AG20443 (cell line): ENCODE measurements at places on chromosomes 6 and 20.
A peak's percentile ranks its signal among the peaks of the same experiment; 100 is the strongest.

DNA sequence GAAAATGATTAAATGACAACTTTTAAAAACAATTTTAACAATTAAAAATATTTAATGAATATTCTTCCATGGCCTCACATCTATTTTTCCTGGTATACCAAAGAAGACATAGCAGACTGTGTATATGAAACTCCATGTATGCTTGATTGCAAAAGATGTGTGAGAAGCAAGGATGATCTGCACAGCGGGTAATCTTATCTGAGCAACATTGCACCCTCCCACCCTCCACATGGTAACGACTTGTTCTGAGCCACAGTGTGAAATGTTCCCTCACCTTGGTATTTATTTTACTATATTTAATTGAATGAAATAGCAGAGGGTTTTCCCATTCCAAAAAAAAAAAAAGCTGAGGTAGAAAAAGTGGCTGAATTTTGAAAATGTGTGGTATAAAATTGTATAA, 204.4 kb downstream of the SYNE1 start:
- DNase-seq = no peak

- DNase-seq = peak; percentile 10
Observed at GRCh38 chr6:46338131-46338530, 153.1 kb downstream of the RCAN2 start.

GRCh38 chr6:147201885-147202515, 2.2 kb upstream of the STXBP5 start:
- DNase-seq = no peak

- DNase-seq = no peak
Observed at GRCh38 chr6:111795558-111795957, 77.7 kb downstream of the FYN start.

DNA sequence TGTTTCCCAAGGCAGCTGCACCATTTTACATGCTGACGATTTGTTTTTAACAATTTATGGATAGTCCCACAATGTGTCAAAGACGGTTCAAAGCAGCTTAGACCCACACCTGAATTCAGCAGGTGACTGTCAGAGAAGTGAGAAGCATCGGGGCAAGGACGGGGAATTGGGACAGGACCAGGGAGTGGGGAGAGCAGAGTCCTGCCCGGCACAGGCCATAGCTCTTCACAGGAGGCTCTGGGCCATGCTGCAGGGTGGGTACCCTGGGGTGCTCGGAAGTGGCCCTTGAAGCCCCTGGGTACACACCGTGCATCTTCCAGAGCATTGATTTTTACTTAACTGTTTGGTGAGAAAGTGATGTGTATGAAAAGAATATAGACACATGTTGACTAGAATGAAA, 33.2 kb upstream of the PHACTR3 start:
- DNase-seq = no peak

DNA sequence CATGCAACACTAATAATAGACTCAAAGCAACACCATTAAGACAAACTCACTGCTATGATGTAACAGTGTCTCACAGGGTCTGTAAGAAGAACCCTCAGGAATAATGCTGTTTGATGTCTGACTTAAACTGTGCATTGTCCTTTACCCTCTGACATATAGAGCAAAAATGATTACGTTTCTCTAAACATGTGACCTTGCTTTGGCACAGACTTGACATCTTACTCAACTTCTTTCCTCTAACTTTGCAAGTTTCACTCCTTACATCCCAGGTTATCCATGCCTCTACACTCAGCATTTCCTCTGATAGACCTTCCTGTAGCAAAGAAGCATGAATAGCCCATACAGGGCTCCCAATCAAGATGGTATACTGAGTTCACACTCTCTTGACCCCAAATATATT, 252.7 kb downstream of the UST start:
- DNase-seq = no peak

DNA sequence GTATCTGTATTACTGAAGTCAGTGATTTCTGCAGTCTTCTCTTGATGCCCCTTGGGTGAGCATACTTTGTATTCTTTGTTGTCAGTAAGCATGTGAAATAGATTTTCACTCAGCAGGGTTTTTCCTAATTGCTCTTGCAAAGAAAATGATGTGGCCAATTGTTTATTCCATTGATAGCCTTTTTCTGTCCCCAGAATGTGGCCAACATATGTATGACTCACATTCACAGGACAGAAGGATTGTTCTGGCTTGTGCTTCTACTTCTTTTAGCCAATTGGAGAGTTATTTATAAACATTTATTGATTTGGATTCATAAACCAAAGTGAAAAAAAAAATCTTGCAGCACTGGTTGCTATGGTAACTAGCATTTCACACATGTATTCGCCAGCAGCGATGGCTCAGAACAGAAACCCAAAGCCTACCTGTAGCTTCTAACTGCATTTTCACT, 54.4 kb upstream of the RBM24 start:
- peak; percentile 30 for DNase-seq

DNA sequence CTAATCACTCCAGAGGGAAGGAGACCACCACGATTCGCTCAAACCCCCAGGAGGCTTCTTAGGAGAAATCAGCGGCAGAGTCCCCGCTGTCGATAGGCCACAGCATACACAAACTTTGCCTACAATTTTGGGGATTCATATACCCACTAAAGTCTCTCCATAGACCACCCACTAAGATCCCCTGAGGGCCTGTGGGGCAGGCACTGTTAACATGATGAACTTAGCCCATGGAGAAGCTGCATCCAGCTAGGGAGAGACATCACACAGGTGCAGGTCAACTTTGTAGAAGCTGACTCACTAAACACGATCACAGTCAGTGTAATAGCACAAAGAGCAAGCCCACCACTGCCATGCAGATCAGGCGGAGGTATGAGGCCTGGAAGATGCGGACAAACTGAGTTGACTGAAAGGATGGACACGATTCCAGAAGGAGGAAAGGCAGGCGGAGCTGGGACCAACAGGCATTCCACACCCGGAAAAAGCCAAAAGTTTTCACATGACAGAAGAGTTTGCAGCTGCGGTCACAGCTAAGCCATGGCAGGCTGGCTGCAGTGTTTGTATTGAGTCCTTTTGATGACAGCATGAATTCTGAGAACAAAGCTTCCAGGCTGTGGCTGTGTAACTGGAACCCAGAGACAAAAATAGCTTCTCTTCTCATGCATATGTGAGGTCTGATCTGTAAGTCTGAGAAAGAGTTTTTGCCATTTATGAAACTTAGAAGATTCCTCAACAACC, 75.7 kb upstream of the QKI start:
- DNase-seq = peak; percentile 68

DNA sequence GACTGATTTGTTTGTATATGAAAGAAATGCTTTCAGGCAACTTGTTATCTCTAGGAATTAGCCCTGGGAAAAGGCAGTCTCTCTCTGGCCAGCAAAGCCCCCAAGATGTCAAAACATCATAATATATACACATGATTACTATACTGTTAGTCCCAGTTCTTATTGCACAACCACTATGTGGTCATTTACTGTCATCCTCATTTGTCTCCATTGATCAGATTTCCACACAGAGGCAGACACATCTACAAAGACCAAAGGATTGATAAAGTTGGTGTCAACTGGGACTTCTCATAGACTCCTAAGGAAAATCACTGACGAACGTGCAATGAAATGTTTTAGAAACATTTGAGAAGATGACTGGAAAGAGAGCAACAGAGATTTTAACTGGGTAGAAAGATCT, 71.9 kb upstream of the POPDC3 start:
- no peak for DNase-seq

GRCh38 chr6:11364971-11365397, 132.5 kb upstream of the NEDD9 start:
- no peak for DNase-seq

DNA sequence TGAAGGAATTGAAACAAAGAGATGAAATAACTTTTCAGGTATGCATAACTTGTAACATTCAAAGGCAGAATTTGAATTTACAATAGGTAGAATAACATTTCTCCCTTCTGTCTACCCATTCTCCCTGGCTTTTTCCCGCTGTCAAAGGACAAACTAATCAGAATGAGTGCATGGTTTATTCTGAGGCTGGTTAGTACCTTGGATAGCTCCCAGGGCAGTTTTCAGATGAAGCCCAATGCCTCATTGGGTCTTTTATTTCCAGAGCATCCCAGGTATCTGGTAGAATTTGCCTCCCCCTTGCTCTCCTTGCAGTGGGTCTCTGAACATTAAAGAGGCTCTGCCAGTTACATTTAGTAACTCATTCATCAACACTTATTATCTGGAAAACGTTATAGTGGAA, 665.5 kb downstream of the BCKDHB start:
- peak; percentile 19 for DNase-seq

DNA sequence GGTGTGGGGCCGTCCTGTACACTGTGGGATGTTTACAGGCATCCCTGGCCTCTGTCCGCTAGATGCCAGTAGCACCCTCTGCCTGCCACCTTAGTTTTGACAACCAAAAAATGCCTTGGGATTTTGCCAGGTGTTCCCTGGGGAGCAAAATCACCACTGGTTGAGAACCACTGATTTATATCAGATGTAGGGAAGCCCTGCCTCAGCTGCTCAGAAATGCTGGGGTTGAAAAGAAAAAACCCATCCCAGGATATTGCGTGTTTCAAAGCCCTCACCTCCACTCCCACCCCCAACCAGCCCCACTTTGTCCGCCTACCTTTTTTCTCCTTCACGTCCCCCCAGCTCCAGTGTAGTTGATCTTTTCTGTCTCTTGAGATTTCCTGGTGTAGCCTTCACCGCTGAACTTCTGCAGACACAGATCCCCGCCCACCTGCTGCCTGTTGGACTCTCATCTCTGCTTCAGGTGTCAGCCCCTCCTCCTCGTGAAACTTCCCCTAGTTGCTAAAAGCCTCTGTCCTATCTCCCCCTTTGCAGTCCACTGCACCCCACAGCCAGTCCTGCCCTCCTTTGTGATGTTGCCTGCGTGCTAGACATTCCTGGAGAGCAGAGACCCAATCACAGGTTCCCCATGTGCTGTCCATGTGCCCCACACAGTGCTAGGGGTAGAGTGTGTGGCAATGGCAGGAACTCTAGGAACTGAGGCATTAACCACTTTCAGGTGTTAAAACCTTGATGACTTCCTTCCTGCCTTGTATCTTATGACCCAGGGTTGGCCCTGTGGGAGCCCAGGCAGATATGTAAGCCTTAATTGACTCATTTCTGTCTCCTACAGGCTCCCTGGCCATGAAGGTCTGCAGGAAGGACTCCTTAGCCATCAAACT, 98.9 kb downstream of the TBC1D7 start:
- DNase-seq = no peak

DNA sequence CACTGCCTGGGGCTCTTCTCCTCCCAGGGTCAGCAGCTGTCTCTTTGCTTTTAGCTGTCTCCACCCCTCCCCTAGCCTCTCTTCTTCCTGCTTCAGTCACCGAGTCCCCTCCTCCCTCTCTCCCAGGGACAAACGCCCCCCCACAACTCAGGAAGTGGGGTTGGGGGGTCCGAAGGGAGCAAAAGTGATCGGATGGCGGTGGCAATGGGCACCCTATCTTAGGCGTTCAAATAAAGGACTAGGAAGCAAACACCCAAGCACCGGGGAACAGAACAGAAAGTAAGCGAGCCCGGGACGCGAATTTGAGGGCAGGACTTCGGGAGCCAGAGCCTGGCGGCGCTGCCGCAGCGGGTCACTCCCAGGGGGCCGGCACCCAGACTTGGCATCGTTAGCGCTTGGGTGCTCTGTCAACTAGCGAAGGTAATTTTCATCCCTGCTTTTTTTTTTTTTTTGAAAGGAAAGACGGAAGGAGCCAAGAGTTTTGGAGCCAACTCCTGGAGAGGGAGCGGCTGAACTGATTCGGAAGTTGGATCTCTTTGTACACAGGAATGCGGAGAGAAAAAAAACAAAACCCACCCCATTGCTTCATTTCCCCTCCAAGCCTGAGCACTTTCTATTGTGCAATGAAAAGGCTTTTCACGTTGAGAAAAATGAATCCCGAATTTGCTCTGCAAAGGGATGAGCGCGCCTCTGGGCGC, 815 bp upstream of the ITPR3 start:
- DNase-seq = peak; percentile 42

- DNase-seq = no peak
Observed at GRCh38 chr6:29414588-29414987, at the start of gene OR12D1. TSS of gene OR12D1 (plus strand) at chr6:29414928.

GRCh38 chr6:129959358-129959930, 58.9 kb upstream of the L3MBTL3 start:
- no peak for DNase-seq

- DNase-seq = peak; percentile 10
Observed at GRCh38 chr6:55174211-55175026, at the start of gene HCRTR2. TSS of gene HCRTR2 (plus strand) at chr6:55174515. CDS start at chr6:55174588, 73 bp downstream.

DNA sequence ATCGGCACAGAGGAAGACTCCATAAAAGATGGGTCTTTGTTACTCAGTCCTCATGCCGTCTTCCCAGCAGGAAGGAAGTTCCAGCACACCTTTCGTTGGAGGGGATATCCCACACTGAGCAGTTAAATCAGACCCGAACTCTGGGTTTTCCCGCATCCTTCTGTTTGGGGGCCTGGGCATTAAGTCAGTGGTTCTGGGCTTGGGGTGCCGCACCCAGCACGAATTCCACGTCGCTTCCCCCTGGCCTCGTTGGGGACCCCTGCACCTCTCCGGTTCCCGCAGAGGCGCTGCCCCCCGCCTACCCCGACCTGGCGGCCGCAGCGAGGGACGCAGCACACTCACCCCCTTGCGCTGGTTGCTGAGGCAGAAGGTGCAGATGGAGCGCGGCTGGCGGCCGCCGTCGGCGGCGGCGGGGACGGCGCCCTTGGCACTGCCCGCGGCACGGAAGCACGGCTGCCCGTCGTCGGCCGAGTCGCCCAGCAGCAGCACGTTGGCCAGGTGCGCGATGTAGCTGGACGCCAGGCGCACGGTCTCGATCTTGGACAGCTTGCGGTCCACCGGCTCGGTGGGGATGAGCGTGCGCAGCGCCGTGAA, 641 bp downstream of the TCF15 start:
- DNase-seq = no peak

DNA sequence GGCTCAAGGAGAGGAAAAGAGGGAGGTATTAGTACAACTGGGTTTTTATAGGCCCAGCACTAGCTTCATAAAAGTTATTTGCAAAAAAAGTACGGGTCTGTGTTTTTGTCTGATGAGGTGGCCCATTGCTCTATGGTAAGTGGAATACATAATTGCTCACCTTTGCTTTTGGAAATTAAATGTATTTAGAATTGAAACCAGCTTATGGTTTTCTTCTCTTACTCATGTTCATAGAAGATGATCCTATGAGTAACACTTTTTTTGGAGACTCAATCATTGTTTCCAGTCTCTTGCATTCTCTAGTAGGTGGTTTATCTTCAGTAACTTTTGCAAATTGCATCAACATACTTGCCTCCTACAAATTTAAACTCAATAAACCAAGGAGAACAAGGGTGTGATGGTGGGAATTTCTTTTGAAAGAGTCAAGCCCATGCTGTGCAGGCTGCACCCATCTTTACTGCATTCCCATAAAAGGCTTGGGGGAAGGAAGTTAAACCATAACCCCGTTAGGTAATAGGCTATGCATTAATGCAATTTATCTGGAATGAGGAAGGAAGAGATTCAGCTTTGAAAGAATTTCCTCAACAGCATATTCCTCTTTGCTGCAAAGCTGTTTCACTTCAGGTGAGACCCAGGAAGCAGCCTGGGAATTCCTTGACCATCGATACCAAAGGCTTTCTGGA, 48.5 kb upstream of the EDN1 start:
- DNase-seq = no peak

GRCh38 chr6:77298283-77298682, 165.0 kb downstream of the HTR1B start:
- DNase-seq = no peak

- no peak for DNase-seq
Observed at GRCh38 chr20:59994697-59995122, 36.5 kb downstream of the CDH26 start.

GRCh38 chr6:26439151-26440125, 866 bp upstream of the BTN3A3 start:
- no peak for DNase-seq

- DNase-seq = no peak
Observed at GRCh38 chr20:19291024-19291817, 78.8 kb downstream of the SLC24A3 start.

GRCh38 chr20:371755-372542, 8.6 kb upstream of the TRIB3 start:
- peak; percentile 73 for DNase-seq
